ENCODE measurements at places on chromosomes 5 and 9. TPM values are rescaled to one million over a fixed set of nuclear protein-coding genes. Genes with fewer than 3 reads are reported as not detected.

FAT2 gene
- not detected for total RNA-seq

TYRP1 gene
- total RNA-seq = not detected

FIBCD1 gene
- total RNA-seq = not detected

FAM221B gene
- total RNA-seq = not detected
